ENCODE measurements at places on chromosomes 6 and 20. TPM values are rescaled to one million over a fixed set of nuclear protein-coding genes. Genes with fewer than 3 reads are reported as not detected.

The PTCHD4 gene
- not detected for total RNA-seq

The C6orf163 gene
- 1.9 TPM for total RNA-seq

The TSPYL1 gene
- 37.8 TPM for total RNA-seq

The ADGRB3 gene
- total RNA-seq = not detected

The C6orf15 gene
- total RNA-seq = not detected

The TOMM6 gene
- 218 TPM for total RNA-seq

The PRSS35 gene
- not detected for total RNA-seq

The ZSCAN23 gene
- total RNA-seq = 0.83 TPM

The TDRD6 gene
- total RNA-seq = not detected

The SOX12 gene
- 5.8 TPM for total RNA-seq

The ZBTB9 gene
- total RNA-seq = 7.3 TPM

The CABLES2 gene
- total RNA-seq = 17.5 TPM

The MYLK4 gene
- 0.26 TPM for total RNA-seq

The SNAP25 gene
- not detected for total RNA-seq

The TBC1D20 gene
- total RNA-seq = 30.1 TPM

The MRAP2 gene
- not detected for total RNA-seq

The SIRPA gene
- total RNA-seq = not detected

The MOXD1 gene
- total RNA-seq = not detected

The PERP gene
- total RNA-seq = 3.9 TPM

The CCN6 gene
- total RNA-seq = not detected

The NPEPL1 gene
- 22.9 TPM for total RNA-seq

The FAXC gene
- not detected for total RNA-seq

The CLPSL2 gene
- not detected for total RNA-seq

The ARMH2 gene
- 1.7 TPM for total RNA-seq

The MTCH1 gene
- 122 TPM for total RNA-seq

The RIMS1 gene
- total RNA-seq = not detected

The ANGPT4 gene
- total RNA-seq = not detected

The SCUBE3 gene
- total RNA-seq = 0.03 TPM

The TNF gene
- total RNA-seq = 55.0 TPM

The MUCL3 gene
- total RNA-seq = not detected

The LBP gene
- total RNA-seq = not detected
